ENCODE measurements at places on chromosomes 5 and 9.
A peak's percentile ranks its signal among the peaks of the same experiment; 100 is the strongest.

DNA sequence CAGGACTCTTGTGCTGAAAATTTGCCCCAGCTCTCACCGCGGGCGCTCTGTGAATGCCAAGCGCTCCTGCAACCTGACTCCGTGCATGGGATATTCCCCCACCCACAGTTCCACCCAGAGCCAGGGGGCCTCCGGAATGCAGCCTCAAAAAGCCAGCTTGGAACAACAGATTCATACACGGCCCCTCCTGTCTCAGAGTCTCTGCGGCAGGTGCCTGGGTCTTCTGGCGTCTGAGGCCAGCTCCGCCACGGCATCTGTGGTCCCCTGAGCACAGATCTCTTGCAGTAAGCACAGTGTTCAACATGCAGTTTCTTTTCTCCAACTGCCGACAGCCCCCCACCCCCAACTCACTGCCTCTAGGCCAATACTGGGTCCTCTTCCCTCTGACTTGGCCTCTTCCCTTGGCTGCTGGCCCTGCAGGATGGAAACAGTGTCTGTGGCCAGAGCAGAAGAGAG, 355.7 kb upstream of the IRX2 start:
- no peak for DNase-seq

DNA sequence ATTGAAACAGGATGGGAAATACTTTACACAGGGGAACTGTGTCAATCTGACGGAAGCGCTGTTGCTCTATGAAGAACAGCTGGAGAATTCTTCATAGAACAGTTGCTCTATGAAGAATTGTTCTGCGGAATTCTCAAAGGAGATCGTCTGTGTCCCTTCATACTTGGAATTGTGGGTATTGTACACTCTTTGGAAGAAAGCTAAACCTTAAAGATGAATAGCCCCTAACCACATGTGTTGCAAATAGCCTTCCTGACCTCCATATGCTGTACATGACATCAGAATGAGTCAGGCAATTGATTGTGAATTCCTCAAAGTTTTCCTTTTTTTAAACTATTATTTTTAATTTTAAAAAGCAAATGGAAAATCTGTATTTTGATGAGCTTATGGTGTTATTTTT, 15.6 kb downstream of the NIM1K start:
- no peak for DNase-seq

DNA sequence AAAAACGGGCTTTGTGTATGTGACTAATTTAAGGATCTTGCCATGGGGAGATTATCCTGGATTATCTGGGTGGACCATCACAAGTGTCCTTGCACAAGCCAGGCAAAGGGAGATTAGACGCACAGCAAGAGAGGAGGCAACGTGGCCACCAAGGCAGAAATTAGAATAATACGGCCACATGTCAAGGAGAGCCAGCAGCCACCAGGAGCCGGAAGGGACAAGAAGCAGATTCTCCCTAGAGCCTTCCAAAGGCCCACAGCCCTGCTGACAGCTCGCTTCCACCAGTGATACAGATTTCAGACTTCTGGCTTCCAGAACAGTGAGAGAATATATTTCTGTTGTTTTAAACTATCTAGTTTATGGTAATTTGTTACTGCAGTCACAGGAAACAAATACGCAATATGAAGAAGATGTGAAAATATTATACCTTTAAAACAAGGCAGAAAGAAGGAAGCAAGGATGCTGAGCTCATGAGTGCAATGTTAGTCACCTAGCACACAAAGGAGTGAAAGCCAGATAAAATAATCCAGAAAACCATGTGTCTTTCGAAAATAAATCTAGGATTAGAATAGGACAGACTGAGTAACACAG, 28.7 kb upstream of the F2RL1 start:
- DNase-seq = peak; percentile 40

- no peak for DNase-seq
Measured at GRCh38 chr9:71303351-71303750, 181.9 kb upstream of the TRPM3 start.

DNA sequence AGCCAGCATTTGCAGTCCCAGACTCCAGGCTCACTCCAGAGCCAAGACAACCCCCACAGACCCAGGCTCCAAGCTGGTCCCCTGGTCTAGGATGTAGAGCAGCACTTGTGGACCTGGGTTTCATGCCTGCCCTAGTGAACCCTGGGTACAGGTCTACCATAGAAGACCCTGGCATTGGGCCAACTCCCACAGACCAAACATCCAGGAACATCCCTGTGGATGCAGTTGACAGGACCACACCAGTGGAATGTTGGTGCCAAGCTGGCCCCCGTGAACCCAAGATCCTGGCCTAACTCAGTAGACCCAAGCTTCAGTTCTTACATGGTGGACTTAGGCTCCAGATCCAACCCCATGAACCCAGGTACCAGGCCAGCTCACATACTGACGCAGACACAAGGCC, 250.6 kb downstream of the KDM4C start:
- DNase-seq = no peak

DNA sequence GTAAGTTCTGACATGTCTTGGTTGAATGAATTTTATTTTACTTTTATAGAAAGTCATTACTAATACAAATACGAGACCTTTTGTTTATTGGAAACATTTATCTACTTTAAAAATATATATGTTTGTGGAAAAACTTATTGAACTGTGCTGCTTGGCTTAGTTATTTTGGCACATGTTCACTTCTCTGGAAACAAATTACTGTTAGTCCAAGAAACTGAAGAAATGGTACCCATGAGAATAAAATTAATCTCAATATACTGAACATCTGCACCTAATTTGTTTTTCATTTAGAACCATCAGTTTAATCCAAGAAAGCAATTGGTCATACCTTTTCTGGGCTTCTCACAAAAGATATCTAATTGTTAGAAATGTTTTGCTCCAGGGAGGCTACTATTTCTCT, 32.2 kb downstream of the INVS start:
- DNase-seq = no peak

DNA sequence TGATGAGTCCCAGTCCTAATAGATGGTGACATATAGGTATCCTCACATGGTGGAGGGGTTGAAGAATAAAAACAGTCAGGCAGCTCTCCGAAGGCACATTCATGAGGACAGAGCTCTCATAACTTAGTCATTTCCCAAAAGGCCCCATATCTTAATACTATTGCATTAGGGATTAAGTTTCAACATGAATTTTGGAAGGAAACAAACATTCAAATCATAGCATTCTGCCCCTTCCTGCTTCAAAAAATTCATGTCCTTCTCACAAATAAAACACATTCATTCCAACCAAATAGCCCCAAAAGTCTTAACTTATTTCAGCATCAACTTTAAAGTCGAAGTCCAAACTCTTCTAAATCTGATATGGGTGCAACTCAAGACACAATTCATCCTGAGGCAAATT, 277.2 kb upstream of the NR4A3 start:
- no peak for DNase-seq

GRCh38 chr5:153885141-153885540, 153.6 kb downstream of the FAM114A2 start:
- DNase-seq = no peak

- no peak for DNase-seq
Measured at GRCh38 chr5:150158170-150158949, 2.7 kb upstream of the PDGFRB start.

DNA sequence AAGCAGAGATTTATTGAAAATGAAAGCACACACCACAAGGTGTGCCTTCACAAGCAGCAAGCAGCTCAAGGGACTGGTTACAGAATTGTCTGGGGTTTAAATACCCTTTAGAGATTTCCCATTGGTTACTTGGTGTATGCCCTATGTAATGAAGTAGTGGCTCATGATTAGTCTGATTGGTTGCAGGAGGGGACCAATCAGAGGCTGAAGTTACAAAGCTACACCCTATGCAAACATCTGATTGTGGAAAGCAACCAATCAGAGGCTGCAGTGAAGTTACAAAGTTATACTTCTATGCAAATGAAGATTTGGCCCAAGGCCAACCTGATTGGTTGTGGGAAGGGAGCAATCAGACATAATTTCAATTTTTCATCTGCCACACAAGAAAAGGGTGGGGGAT, 119.9 kb downstream of the C9orf152 start:
- no peak for DNase-seq

DNA sequence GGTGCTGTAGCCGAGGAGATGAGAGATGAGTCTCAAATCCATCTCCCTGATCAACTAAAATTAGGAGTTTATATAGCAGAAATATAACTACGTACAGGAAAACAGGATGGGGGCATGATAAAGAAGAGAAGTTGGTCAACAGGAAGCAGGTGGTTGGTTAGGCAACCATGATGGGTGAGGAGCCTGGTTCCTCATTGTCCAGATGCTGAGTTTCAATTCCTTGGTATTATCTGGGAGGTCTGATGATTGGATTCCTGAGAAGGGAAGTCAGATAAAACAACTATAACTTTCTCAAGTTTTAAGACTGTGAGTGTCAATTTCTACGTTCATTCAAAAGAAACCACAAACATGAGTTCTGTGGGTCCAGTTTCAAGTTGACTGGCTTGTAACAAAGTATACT, 323.9 kb downstream of the MTRR start:
- no peak for DNase-seq

DNA sequence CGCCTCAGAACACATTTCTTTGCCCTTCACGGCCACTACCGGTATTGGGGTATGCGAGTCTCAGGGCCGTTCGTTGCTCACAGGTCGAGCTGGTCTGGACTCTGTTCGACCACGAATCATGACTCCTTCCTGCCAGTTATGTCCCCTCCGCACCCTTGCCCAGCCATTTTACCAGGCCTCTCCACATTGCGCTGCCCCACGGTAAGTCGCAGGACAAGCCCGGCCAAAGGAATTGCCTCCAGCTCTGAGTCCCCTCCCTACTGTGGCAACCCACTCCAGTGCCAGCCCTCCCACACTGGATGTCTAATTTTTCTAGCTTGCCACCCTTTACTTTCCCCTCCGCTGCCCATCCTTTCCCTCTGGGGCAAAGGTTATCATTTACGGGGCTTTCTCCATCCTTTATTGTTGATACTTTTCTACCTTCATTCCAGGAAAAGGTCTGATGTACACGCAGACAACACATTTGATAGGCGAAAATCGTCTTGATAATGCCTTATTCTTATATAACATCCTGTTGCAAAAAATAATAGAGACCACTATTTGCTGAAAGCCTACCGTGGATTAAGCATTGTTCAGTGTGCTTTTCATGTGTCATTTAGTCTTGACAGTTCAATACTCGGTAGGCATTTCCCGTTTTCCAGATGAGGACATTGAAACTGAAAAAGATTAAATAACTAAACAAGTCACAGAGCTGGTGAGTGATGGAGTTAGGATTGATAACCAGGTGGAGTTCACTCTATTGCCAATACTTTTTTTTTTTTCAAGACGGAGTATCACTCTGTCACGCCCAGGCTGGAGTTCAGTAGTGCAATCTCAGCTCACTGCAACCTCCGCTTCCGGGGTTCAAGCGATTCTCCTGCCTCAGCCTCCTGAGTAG, 958 bp upstream of the HSPA5 start:
- DNase-seq = peak; percentile 46

DNA sequence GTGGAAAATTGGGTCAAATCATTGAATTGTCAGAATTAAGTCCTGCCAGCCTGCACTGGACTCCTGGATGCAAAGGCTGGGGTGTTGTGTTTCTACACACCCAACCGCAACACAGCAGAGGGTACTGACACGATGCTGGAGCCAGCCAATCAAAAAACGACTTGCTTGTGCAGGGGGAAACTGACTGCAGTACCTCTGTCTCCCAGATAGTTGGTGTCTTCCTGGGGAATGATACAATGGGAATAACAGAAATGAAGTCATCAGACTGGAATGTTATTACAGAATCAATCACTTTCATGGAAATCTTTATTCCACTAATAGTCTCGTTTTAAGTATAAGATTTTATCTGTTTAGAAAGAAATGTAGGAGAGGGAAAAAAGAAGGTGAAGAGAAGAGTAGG, 330.3 kb downstream of the MLLT3 start:
- DNase-seq = no peak

DNA sequence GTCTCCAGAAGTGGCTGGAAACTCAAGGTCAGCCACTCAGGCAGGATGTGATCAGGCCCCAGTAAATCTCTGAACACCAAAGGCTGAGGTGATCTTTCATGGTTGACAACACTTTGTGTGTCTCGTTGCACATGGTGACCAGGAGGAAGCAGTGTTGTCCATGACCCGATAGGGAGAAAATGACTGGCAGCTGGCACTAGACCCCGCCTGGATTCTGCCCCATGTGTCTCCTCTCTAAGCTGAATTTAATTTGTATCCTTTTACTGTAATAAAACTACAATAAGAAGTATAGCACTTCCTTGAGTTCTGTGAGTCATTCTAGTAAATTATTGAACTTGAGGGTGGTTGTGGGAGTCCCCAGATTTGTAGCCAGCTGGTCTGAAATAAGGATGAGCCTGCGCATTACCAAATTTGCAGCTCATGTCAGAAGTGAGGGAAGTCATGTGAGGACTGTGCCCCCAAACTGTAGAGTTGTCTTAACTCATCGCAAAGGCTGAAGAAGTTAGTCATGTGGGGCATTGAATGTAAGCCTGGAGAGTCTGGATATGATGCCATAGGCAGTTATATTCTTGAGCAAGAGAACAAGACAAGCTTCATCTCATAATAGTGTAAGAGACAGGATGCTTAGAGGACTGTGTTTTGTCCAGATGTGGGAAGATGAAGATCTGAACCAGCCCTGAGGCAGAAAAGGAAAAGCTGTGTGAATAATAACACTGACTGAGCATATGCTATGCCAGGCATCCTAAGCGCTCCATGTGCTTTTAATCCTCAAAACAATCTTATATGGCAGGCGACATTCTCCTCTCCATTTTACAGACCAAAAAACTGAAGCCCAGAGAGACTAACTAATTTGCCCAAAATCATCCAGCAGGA, 55.9 kb downstream of the TMEM215 start:
- DNase-seq = no peak

GRCh38 chr9:134536101-134536900, 105.3 kb upstream of the COL5A1 start:
- no peak for DNase-seq

- no peak for DNase-seq
Measured at GRCh38 chr9:3332802-3333201, 193.0 kb downstream of the RFX3 start.

DNA sequence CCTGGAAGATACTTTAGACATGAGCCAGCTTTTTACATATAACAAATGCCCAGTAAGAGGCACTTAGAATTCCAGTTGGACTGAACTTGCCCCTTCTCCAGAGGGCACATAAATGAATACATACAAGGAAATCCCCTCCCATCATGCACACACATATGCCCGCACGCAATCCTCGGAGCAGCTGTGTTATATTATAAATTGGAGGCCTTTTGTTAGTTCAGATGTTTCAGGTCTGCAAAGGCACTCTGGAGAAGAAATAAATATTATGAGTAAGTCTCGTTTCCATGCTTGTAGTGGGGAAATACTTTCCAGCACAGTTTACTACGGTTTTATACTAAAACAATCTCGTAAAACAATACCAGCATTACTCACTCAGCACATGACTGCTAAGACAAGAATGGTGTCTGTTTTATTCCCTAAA, 17.6 kb upstream of the MUSK start:
- no peak for DNase-seq

- DNase-seq = no peak
Measured at GRCh38 chr9:136587944-136588662, 42.3 kb upstream of the NOTCH1 start.

GRCh38 chr9:30235068-30235467, 2149.4 kb upstream of the ACO1 start:
- no peak for DNase-seq

Data from left cardiac atrium (tissue), 4 donors.